CD4-positive, alpha-beta T cell treated with Interleukin-12 subunit alpha and Interleukin-12 subunit beta, for 1 hour (primary cell): ENCODE measurements at places on chromosomes 3 and 15.

DNA sequence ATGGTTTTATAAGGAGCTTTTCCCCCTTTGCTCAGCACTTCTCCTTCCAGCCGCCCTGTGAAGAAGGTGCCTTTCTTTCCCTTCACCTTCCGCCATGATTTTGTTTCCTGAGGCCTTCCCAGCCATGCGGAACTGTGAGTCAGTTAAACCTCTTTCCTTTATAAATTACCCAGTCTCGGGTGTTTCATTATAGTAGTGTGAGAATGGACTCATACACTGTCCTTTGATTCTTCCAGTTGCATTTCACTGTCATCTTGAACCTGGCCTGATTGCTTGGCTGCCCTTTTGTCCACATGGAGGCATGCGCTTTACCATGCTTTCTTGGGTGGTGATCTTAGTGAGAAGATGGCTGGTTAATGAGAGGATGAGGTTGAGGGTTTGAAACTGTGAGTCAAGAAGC lies 23.2 kb downstream of the USP13 start:
- DNase-seq = no peak

GRCh38 chr3:32410367-32411246 lies 19.0 kb downstream of the CMTM7 start:
- no peak for DNase-seq

GRCh38 chr15:73982222-73982962 lies 9.7 kb downstream of the STOML1 start:
- DNase-seq = no peak

GRCh38 chr15:27725731-27726130 lies 373.4 kb downstream of the OCA2 start:
- no peak for DNase-seq
